ENCODE measurements at places on chromosomes 1 and 21.

DNA sequence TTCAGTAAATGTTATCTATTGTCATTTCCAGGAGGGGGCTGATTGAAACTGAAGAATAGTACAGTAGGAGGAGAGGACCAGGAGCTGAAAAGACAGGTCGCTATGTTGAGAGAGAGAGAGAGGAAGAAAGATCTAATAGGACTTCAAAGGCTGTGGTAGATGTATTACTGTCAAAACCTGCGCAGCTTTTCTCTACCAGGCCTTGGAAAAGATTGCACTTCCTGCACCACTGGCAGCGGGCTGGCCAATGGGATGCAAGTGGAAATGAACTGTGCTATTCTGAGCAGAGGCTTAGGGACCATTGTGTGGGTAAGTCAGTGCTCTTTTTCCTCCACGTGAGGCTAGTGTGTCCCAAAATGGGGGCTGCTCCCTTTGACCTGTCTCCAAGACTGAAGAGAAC lies 47.1 kb downstream of the MDM4 start:
- DNase-seq = no peak

DNA sequence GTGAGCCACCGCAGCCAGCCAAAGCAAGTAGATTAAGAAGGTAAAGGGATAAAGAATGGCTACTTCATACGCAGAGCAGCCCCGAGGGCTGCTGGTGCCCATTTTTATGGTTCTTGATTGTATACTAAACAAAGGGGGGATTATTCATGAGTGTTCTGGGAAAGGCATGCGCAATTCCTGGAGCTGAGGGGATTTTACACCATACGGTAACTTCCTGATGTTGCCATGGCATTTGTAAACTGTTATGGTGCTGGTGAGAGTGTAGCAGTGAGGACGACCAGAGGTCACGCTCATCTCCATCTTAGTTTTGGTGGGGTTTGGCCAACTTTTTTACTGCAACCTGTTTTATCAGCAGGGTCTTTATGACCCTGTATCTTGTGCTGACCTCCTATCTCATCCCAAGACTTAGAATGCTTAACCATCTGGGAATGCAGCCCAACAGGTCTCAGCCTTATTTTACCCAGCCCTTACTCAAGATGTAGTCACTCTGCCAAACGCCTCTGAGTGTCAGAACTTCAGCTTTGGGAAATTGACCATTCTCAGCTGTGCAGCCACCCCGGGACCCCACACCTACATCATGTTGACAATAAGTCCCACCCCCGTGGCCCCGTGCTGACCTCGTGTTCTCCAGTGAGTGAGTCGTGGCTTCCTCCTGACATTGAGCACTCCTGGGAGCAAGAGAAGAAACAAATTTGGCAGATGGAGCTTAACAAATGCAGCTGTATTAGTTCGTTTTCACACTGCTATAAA lies 149.4 kb upstream of the COL6A1 start:
- no peak for DNase-seq

- no peak for DNase-seq
These were observed 27.2 kb downstream of the PUM1 start for GRCh38 chr1:31038360-31038759.

DNA sequence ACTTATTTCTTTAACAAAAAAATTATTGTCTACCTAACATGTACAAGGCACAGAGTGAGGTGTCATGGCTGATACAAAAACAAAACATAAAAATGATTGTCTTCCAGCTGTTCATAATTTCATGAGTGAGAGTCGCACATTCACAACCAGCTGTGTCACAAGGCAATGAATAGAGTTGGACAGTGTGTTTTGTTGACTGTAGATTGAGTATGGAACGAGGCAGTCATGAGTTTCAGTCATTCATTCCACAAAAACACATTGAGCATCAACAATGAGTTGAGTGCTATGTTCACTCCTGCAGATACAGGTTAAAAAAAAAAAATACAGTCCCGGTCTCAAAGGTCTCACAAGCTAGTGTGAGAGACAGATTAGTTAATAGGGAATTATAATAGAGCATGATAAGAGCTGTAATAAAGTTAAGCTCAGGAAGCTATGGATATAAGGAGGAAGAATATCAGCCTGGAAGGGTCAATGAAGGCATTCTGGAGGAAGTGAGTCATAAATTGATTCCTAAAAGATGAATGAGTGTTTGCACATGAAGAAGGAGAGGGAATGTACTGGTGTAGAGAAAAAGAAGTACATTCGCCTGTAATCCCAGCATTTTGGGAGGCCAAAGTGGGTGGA lies 47.8 kb upstream of the ARHGAP29 start:
- DNase-seq = peak; percentile 60

DNA sequence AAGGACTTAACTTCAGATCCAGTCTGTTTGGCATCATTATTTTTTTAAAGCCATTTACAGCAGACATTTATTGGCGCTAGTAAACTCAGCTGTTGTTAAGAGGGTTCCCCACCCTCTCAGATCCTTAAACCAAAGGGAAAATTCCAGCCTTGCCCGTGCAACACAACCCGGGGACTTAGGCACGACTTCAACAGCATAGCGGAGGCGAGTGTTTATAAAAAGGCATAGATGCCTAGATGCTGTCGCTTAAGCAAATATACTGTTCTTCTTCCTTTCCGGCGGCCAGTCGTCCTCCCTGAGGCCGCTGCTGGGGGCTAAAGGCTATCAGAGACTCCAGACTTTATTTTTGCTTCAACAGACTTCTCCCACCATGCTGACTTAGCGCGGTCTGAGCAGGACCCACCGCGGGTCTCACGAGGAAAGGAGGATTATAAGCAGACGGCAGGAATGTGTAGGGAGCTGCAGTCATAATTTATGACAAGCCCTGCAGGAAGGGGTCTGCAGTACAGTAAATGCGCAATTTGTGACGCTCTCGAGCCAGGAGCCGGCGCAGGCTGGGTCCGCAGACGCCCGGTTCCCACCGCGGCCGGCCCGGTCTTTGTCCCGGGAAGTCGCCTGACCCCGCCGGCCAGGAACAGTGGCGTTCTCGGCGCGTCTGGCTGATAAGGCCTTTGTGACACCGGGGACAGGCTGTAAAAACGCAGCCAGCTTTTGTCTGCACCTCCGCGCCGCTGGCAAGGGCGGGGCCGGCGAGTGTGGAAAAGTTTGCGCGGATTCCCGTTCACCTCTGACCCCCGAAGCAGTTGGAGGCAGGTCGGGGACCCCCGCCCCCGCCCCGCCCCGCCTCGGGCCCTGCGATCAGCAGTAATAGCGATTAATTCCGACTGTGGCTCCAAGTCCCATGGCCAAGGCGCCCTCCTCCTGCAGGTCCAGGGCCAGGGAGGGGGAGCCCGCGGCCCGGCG lies 61.2 kb upstream of the ARHGEF16 start:
- DNase-seq = no peak

DNA sequence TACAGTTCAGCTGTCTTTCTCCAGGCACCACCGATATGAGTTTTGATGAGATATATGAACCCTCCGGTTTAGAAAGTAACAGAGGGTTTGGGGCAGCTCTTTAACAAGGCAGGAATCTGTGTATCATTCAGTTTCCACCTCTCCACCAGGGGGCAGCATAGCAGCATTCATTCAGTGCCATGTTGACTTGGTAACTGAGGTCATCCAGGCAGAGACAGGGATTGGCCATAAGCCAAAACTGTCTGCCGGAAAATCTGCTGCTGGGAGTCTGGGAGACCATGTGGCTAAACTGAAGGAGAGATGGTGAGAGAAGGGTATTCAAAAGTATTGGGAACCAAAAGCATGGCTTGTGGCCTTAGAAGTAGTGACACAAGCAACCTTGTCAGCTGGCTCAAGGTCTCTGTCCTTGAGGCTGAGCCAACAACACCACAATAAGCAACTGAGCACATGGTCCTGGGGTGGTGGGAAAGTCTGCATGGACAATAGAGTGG lies 98.5 kb downstream of the LMX1A start:
- peak; percentile 15 for DNase-seq

DNA sequence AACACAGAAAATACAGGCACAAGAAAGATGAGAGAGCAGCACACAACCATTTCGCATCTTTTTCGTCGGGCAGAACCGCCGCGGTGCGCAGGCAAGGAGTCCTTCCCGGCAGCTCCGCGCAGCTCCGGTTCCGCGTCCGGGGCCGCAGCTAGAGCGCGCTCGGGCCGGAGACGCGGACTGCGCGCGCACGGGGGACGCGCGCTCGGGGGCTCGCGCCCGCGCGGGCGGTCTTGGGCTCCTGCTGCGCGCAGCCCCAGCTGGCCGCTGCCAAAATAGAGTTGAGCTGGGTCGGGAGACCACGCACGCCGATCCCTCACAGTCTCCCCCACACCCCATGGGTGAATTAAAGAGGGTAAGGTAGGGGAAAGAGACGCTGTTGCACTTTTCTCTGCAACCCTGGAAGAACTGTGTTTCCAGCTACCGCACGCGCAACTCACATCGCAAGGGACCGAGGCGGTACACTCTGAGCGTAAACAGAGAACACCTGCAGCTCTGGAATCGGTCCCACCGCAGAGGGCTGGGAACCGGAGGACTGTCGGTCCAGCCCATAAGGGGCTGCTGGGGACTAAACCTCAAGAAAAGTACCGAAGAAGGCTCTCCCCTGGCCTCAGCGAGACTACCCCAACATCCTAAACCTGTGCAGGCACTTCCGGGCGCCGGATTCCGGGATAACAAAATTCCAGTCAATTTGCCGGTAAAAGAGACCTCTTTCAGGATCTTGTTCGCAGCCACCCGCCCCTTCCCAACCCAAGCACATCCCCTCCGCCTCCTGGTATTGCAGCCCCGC lies 1.7 kb downstream of the NR5A2 start:
- no peak for DNase-seq

DNA sequence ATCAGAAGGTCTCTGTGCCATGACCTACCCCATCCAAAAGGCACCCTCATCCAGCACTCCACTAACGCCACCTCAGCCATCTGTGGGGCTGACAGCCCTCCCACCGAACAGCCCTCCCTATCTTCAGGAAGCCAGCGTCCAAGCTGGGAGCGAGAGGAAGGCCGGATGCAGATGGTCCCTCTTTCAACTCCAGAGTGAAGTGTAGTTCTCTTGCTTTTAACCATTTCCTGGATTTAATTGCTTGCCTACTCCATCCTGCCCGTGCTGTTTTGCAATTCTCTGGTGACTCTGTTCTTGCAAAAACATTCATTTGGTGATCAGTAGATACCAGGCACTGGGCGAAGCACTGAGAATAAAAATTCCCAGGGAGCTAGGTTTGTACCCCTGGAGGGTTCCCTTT lies 8.2 kb upstream of the DYRK1A start:
- peak; percentile 92 for DNase-seq

All from pulmonary artery endothelial cell (primary cell).